Suppressor macrophage treated with lipopolysaccharide for 4 hours (primary cell): ENCODE measurements at places on chromosomes 7 and 10.

GRCh38 chr10:71982269-71983178 is 18.3 kb downstream of the CHST3 start:
- DNase-seq, result no peak

DNA sequence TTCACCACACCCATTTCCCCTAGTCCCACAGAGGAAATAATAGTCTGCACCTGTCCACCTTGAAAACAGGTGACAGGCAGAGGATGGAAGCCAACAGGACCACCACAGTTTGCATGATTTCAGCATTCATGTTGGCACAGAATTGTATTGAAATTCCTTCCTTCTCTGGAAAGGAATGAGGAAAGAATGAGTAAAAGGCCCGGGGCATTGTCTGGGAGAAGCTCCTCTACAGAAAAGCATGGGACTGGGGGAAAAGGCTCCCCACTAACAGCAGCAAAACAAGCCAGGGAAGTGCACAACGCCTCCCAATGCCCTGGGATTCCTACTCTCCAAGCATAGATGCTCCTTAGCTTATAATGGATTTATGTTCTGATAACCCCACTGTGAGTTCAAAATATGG is 28.5 kb upstream of the TOMM7 start:
- no peak for DNase-seq

DNA sequence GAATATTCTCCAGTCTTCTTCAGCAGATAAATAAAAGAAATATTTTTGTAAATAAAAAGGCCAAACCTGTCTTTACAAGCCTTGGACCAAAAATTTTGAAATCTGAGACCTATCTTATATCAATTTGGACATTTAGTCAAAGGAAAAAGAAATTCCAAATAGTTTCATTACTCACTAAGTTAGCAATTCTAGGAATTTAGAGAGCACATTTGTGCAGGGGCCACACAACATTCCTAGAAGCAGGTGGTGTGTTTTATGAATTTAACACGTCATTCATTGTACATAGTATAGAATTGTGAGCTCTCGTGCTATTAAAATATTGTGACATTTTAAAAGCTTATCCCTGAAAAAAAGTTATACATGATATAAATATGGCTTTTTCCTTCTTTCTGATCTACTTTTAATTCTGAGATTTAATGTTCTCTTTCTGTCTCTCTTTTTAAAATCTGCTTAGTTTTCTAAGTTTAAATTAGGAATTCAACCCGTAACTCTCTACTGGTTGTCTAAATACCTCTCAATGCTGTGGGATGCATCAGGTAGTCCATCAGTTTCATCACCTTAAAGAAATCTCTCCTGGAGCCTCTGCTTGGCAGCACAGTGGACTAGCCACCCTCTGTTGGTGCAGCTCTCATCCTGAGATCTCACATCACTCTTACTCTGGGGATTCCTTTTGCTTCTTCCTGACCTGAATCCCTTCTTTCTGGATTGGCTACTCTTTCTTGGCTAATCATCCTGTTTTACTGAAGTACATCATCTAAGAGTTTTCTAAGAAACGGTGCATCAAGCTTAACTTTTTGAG is 124.5 kb downstream of the SEMA3E start:
- no peak for DNase-seq

- no peak for DNase-seq
Observed at GRCh38 chr10:16049782-16050181, 189.5 kb upstream of the MINDY3 start.

DNA sequence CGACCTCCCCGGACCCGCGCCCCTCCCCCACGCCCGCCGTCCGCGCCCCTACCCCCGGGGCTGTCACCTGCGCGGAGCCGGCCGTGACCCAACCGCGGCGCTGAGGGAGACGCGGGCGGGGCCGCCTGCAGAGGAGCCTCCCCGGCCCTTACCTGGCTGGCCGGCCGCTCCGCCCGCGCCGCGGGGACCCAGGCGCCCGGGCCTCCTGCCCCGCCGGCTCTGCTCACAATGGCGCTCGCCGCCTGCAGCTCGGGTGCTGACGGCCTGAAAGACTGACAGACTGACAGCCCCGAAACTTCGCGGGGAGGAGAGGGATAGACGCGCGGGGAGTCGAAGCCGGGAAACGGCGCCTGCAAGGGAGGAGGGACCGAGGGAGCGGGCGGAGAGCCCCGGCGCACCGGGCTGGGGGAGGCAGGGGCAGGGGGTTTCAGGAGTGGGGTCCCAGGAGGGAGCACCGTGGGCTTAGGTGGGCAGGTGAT is 393 bp downstream of the ZNF467 start:
- DNase-seq, result no peak

DNA sequence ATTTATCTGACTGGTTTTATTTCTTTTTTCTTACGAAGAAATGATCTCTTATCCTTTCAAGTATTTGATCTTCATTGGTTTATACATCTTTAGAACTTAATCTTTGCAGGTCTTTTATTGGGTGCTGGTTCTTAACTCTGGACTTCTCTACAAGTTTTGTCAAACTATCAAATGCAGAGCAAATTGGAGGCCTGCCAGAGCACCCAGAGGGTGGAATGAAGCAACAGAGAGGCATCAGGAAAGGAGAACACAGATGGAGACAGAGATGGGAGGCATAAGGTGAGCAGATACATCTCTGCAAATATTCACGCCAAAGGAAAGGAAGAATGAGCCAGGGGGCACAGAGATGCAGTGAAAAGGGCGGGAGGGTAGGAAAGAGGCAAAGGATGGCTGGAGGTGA is 130.3 kb downstream of the PKD1L1 start:
- DNase-seq, result no peak

DNA sequence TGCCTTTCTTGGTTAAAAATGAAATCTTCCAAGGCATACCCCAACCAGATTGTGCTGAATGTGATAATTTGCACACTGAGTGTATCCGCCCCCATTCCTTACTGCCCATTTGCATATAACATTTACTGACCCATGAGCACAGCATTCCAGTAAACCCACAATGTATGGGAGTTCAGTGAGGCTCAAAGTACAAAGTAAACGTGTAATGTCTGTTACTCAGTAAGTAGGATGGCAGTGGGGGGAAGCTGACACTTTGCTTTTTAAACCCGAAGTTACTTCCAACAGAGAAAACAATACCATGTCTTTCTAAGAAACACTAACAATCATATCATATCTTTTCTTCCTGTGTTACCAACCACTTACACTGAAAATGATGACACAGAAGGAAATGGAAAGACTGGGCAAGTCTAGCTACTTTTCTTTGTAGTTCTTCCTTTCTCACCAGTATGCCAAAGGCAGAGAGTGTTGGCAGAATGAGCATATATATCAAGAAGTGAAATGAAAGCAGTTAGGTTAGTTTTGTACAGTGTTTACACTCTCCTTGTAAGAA is 27.1 kb upstream of the SOSTDC1 start:
- DNase-seq, result no peak

DNA sequence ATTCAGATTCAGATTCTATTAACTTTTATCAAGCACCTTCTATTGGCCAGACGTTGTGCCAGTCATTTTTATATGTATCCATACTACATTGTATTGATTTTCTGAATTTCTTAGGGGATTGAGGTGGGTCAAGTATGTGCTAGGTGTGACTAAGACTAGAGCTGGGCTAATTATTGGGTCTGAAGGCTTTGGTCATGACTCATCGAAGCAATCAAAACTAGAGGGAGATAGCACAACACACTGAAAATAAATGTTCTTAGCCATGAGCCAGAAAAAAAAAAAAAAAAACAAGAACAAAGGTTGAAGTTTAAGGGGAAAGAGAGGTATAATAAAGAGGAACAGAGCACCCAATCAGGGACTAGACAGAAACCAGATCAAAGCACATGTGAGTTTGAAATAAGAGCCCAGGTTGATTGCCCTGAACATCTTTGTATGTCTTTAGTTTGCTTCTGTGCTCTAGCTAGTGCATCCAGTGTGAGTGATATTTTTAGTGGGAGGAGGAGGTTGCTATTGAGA is 171.6 kb upstream of the FOXP2 start:
- no peak for DNase-seq

DNA sequence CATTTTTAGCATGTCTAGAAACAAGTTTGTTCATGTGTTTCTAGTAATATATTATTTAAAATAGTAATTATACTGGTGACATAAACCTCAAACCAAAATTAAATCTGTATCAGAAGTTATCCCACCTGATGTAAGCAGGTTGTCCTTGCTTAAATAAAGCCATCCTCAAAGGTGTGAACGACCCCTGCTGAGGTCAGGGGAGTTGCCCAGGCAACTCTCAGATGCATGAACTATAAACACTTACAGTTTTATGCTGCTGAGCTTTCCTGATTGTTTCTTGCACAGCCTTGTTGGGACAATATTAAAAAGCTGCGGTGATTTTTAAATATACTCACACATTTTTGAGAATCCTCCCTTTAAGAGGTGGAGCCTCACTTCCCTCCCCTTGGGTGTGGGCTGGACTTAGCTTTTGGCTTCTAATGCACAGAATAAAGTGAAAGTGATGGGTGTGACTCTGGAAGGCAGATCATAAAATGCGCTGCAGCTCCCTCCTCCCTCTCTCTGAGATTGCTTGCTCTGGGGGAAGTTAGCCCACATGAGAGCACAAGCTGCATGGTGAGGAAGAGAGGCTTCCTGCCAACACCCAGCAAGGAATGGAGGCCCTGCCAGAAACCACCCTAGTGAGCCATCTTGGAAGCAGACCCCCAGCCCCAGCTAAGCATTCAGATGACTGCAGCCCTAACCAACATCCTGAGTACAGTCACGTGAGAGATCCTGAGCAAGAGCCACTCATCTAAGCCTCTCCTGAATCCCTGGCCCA is 152.7 kb downstream of the SKIDA1 start:
- peak; percentile 71 for DNase-seq

DNA sequence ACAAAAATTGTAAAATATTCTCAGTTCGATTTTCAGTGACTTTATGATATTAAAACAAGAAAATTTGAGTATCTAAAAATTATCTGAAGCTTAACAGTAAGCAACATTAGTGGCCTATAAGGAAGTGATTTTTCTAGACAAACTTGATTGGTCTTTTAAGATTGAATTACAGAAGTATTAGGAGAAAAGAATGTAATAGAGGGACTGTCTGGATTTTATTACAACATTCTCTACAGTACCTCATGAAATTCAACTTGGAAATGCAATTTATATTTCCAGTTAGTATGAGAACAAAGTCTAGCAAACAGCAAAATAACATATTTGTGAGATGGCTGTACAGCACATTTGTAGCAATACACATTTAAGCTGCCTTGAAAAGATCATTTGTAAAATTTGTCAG is 18.8 kb downstream of the REEP3 start:
- DNase-seq, result no peak

DNA sequence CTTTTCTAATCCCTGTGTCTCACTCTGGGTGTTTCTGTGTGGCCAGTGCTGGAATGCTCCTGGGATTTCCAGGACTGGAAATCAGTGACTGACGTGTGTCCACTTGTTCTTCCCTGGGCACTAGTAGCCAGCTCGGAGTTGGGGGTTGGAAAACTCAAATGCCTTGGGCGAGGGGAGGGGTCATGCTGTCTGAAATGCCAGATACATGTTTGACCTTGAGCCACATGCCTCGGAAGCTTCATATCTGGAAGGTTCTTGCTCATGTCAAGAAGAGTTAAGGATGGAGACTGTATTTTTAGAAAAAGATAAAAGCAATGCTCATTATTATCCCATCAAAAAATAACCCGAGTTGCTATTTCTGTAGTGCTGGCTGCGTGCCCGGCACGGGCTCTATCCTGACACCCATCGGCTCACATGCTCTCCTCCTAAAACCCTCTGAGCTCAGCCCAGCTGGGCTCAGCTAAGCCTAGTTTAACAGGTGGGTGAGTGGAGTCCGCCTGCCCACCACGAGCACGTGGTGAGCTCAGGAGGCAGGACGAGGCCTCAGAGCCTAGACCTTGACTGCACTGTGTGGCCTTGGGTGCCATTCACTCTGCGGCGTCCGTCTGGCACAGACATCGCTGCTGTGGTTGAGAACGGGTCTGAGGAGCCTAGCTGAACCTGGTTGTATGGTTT is 6.4 kb downstream of the DPYSL4 start:
- DNase-seq, result no peak

GRCh38 chr7:37531225-37531624 is 82.6 kb upstream of the ELMO1 start:
- DNase-seq, result peak; percentile 30

DNA sequence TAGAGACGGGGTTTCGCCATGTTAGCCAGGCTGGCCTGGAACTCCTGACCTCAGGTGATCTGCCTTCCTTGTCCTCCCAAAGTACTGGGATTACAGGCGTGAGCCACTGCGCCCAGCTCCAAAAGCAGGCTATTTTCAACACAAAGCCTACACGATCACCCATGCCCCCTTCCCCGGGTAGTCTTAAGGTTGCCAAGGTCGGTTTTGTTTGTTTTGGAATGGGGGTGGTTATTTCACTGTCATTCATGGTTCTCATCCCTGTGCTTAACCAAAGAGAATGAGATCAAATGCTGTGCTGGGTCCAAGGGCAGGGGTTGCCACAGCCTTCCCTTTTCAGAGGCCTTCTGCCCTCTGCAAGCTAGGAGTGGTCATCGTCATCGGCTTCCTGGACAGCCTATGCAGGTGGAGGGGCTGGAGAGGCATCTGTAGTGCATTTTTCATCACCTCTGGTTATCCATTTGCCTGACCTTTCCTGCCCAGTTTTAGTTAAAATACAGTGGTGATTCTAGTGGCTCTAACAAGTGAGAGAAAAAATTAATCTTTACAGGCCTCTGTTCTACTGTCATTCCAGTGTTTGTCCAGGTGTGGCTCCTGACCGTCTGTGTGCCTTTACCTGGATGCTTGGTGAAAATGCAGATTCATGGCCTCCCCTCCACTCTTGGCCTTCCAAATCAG is 11.4 kb downstream of the BLVRA start:
- DNase-seq, result no peak

DNA sequence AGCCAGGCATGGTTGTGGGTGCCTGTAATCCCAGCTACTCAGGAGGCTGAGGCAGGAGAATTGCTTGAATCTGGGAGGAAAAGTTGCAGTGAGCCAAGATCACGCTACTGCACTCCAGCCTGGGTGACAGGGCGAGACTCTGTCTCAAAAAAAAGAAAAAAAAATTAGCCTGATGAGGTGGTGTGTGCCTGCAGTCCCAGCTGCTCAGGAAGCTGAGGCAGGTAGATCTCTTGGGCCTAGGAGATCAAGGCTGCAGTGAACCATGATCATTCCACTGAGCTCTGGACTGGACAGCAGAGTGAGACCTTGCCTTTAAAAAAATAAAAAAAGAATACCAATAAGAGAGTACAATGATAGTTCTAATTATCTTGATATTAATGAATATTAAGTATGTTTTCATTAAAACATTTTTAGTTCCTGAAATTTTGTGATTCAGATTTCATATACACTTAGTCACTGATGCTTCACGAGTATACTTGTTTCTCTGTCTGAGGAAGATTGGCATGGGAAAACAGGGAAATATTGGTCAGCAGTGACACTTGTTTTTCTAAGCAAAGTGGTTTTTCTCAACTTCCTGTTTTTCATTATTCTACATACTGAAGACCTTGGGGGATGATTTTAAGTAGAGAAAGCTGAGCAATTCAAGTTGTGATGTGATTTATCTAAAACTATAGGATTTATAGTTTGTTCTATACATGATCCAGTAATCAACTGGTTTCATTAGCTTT is 76.8 kb downstream of the ADK start:
- DNase-seq, result peak; percentile 88

DNA sequence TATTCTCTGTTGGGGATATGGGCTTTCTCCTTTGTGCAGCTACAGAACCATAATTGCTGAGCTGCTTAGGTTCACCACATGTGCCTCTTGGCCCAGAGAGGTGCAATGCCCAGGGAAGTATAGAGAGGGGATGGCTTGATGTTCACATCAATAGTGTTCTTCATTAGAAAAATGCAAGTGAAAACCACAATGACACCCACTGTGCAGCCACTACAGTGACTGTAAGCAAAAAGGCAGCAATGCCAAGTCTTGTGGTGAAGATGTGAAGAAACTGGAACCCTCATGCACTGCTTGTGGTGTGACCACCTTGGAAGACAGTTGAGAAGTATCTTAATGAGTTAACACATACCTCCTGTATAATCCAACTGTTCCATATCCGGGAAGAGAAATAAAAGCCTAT is 318.9 kb upstream of the ZMIZ1 start:
- DNase-seq, result no peak
